CD4-positive, alpha-beta T cell treated with Interleukin-17A for 4 hours (primary cell): ENCODE measurements at places on chromosomes 5 and 9.

GRCh38 chr9:92727716-92728700, 36.6 kb downstream of the BICD2 start:
- DNase-seq: no peak

GRCh38 chr9:22215521-22215920, 206.4 kb upstream of the CDKN2B start:
- no peak for DNase-seq

GRCh38 chr9:16030528-16031185, 477.8 kb downstream of the CCDC171 start:
- no peak for DNase-seq

- no peak for DNase-seq
Measured at GRCh38 chr9:131017067-131017466, 8.1 kb downstream of the LAMC3 start.

- no peak for DNase-seq
Measured at GRCh38 chr5:97623441-97623840, 440.4 kb upstream of the RIOK2 start.

DNA sequence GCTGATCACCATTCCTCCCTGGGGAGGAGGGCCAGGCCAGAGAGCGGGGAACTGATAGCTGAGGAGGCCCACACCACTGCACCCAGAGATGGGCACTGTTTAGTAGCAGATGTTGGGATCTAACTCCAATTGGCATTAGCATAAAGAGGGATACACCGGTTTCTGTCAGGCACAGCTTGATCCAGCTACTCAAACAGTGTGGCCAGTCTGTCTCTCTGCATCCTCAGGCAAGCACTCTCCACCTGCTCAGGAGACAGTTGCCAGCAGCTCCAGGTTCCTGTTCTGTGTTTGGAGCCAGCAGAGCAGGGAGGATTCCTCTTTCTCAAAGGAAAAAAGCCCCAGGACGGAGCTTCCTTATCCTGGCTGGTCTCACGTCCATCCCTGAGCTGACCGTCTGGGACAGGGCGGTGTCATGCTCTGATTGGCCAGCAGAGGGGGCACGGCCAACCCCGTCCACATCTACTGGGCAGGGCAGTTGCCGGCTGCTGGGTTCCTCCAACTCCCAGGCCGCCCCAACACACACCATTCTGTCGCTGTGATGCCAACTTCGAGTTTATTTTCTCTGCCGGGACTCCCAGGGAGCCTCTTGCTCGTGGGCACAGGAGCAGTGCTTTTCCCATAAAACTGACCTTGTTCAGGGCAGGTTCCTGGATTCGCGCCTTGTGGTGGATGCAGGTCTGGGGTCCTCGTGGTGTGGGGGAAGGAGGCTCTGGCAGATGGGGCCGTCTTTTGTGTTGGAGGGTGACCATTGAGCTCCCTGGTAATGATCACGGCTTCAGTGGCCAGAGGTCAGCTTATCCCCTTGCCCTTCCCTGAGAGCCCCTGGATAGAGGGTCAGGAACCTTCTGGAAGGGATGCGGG, 47.9 kb downstream of the COL5A1 start:
- peak; percentile 10 for DNase-seq

DNA sequence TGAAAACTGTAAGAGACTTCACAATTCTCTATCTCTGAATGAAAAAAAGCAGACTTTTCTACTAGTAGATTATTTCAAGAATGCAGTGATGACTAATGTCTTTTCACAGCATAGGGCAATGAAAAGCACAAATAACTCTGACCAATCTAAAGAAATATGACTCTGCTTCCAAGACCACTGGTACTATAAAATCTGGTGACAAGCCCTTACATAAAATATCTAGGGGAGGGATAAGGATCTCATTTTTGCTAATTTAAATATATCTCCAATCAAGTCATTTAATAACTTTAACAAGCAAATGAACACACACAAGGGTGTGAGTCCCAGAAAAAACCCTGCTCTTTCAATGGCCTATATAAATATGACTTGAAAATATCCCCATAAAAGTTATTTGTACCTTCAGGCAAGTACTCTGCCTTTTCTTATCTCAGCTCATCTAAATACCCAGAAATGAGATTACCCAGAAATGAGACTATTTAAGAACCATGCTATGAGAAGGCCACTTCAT, 105.2 kb downstream of the GNAQ start:
- DNase-seq: no peak

DNA sequence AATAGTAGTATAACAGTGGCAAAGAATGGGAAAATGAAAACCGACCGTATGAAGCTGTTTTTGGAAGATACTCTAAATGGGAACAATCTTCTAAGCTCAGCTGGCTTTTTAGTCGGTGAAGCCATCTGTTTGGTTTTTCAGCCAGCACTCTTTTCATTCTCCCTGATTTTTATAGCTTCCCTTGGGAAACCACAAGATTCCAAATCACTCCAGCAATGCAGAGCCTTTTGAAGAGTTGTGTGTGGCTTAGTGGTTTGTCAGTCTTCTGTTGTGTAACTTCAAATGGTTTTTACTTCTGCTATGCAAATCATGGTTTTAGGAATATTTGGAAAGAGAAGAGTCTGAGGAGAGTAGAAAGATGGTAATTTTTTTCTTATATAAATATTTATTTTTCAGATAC, 180.7 kb downstream of the KDM4C start:
- no peak for DNase-seq

DNA sequence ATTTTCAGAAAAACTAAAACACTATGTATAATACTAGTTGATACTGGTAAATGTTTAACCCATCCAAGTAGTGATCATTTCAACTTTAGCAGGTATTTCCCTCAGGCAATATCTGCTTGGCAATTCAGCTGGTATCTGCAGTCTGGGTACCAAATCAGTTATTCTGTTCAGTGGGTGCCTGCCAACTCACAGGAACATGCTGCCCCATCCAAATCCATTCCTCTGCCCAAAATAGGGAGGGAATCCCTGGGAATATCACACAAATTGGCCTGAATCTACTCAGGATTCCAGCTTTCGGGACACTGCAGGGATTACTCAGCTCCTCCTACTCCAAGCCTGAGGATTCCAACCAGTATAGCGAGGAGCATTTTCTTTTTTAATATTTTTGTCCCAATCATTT, 61.7 kb upstream of the PDE4D start:
- DNase-seq: no peak

GRCh38 chr9:125948887-125949596, 201.9 kb downstream of the PBX3 start:
- no peak for DNase-seq

DNA sequence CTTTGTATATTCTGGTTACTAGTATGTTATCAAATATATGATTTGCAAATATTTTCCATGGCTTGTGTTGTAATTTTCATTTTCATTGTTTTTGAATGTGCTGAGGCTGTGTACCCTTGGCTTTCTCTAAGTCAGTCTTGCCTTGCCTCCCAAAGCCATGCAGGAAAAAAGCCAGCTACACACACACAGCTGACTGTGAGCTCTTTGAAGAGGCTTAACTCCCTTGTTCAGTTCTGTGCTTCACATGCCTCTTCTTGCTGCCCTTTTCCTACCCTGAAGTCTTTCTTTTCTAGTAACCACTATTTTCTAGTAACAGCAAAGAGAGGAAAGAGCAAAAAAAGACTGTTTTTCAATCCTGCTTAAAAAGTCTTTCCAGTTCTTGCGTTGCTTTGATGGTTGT, 53.9 kb downstream of the KCNN2 start:
- no peak for DNase-seq

DNA sequence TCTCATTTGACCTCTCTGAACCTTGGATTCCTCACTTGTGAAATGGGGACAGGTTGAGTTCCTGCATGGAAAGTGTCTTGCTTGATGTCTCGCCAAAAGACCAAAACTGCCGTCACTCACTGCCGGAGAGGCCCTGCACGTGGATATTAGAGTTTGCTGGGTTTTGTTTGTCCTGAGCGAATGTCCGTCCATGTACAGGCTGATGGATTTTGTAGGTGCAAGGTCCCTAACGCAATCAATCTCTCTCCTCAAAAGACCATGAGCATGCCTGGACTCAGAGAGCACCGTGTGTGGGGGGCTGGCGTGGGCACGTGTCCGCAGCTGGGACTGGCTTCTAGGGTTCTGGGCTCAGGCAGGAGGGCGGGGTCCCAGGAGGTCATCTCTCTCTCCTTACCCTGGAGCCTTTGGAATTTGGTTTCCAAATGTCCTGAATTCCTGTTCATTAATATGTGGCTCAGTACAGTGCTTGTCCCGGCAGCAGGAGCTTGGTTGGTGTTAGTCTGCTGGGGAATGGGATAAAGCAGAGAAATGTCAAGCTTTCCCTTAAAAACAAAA, 146.0 kb upstream of the IER5L start:
- DNase-seq: no peak

- no peak for DNase-seq
Measured at GRCh38 chr5:159083548-159084452, 15.9 kb downstream of the EBF1 start.

DNA sequence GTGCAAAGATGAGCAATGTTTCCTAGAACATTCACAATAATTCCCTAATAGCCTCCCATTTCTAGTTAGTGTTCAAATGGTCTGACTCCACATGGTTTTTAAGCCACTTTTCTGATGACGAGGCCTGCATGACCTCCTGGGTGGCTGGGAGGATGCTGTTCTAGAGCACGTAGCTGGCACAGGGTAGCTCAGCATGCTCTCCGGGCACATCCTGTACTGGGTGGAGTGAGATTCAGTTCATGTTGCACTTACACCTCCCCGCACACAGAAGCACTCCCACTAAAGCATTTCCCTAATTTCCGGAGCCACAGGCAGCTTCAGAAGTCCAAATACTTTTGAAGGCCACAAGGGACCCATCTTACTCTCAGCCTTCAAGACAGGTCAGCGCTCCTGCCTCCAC, 159.8 kb upstream of the LHFPL2 start:
- DNase-seq: no peak

- no peak for DNase-seq
Measured at GRCh38 chr9:75019022-75019421, 9.1 kb downstream of the CARNMT1 start.

GRCh38 chr5:56070851-56071465, 76.2 kb upstream of the IL6ST start:
- no peak for DNase-seq

- no peak for DNase-seq
Measured at GRCh38 chr5:128334010-128334716, 203.9 kb downstream of the FBN2 start.

GRCh38 chr5:133888625-133888991, 79.8 kb downstream of the C5orf15 start:
- DNase-seq: no peak

DNA sequence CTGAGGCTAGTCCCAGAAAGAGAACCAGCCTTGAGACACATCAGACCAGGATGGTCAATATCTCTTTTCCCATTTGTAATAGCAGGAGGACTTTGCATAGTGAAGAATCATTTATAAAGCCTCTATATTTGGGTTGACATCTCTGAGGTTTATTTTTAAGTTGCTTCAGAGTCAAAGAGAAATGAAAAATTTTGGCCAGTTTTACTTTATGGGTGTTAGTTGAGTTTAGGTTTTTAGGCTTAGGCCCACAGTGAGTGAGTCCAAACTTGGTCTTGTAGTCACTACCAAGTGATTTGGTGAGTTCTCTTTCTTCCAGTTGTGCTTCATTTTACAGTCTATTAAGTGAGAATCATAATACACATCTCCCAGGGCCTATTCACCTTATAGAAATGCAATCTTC, 5.3 kb upstream of the MEF2C start:
- DNase-seq: no peak

DNA sequence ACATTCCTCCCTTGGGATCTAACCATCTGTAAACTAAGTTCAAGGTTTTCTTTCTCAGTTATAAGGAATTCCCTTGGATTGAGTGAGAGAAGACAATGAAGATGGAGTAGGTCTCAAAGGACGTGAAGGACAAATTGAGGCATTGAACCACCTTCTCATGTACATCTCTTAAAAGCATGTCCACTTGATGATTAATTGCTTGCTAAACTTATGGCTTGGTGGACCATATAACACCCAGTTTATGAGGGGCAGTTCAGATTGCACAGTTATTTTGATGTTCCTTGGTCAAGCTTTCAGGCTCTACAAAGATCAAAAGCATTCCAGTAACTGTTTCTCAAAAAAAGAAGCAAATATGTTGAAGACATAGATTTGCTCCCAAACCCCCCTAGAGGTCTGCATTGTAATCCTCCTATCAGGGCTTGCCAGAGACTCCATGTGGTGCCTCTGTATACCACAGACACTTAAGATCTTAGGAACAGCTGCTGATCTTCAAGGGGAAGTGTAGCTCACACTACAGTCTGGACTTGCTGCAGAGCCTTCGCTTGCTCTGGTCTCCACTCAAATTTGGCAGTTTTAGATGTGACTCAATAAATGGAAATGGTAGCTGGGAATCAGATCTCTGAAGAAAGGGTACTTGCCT, 56.9 kb upstream of the ALDH1A1 start:
- no peak for DNase-seq

- DNase-seq: peak; percentile 94
Measured at GRCh38 chr5:178120607-178121357, 7.5 kb downstream of the N4BP3 start.

GRCh38 chr5:152593388-152593787, 188.3 kb upstream of the NMUR2 start:
- DNase-seq: no peak

DNA sequence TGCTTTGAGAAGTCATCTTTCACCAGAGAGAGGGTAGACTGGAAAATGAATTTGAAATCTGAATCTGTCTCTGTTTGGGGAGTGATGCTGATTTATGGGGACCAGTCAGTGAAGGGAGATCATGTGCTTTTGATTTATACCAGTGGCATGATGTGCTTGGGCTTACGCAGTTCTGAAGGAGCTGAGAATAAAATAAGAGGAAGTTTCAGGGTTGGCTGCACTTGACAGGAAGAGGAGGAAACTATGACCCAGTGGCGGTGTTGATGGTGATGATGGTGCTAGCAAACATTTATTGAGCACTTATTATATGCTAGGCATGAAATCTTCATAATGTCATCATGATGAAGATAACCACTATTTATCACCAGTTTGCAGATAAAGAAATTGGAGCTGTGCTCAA, 136.4 kb upstream of the GLRA1 start:
- no peak for DNase-seq

- DNase-seq: no peak
Measured at GRCh38 chr5:54301220-54301619, 9.2 kb downstream of the ARL15 start.

GRCh38 chr9:87853876-87854579, 28.6 kb upstream of the SPATA31E1 start:
- no peak for DNase-seq

DNA sequence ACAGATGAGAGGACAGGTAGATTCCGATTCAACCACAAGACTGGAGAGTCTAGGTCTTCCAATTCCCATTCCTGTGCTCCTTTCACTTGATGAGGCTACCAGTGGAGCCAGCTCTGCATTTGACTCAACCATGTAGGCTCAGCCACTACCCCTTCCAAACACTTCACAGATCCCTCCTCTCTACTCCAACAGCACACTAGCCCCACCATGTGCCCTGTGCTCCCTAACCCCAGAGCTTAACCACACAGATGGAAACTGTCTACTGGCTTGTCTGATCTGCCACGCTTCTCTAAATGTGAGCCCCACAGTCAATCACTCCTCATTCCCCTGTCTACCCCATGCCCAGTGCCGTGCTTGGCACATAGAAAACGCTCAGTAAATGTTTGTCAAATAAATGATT, 508.2 kb downstream of the CDK5RAP2 start:
- DNase-seq: no peak

GRCh38 chr9:68961587-68961986, 52.3 kb downstream of the PRKACG start:
- DNase-seq: no peak
